ENCODE measurements at places on chromosomes 3 and 15.

GRCh38 chr3:191425322-191425734 lies 35.6 kb upstream of the PYDC2 start:
- DNase-seq: no peak

DNA sequence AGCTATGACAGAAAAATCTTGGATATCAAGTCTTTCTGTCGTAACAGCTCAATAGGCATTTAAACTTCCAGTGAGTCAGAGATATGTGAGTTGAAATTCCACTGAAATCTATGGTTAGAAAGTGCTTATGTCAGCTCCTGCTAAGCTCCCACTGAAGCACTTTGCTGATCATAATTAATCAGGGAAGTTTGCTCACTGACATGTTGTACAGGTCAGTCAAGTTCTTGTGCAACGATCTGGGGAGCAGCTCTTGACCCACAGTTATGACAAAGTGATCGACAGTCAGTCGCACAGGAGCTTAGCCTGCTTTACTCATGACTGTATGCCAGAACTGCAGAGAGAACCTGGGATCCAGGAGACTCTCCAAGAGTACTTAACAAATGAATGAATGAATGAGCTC lies 453.5 kb downstream of the SOX2 start:
- DNase-seq: no peak

DNA sequence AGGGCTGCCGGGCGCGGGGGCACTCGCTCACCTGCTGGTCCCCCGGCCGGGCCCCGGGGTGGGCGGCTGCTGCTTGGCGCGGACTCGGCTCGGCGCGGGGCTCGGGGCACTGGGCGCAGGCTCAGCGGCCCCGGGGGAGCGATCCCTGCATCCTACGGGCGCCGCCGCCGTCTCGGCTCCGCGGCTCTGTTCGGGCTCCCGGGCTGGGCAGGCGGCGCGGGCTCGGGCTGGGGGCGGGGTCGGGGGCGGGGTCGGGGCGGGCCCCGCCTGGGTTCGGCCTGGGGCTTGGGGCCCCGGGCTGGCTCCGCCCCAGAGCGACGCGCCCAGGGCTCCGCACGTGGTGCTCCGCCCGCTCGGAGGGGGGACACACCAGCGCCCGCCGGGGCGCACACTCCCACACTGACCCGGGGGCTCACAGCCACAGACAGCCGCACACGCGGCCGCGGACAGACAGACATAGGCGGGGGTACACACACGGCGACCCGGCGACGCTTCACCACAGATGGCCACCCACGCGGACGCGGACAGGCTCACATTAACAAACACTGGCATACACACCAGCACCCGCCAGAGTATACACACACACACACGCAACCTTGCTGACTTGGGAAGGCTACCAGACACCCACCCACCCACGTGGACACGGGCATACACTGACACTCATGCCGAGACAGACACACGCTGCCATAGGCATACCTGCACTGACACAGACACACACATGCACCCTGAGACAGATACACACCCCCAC lies at the start of gene SCN5A:
Gene SCN5A, minus strand, starts transcription at position 188 of the 748 bp plus-strand sequence. CDS start 16,380 bp downstream, outside the sequence.
- DNase-seq: peak; percentile 31

DNA sequence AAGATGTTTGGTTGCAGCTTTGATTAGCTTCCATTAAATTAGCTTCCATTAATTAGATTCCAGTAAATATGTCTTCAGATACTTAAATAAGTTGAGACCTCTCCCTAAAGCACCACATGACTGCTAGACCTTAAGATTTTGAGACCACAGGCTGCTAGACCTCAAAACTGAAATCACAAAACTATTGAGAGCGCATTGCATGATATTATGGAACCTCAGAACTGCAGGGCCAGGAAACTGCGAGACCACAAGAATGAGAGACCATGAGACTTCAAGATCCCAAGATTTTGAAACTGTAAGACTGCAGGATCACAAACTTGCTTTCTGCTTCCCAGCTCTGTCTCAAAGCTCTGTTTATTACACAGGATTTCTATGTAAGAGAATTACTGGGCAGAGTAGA lies 87.4 kb downstream of the TRIM42 start:
- DNase-seq: no peak

DNA sequence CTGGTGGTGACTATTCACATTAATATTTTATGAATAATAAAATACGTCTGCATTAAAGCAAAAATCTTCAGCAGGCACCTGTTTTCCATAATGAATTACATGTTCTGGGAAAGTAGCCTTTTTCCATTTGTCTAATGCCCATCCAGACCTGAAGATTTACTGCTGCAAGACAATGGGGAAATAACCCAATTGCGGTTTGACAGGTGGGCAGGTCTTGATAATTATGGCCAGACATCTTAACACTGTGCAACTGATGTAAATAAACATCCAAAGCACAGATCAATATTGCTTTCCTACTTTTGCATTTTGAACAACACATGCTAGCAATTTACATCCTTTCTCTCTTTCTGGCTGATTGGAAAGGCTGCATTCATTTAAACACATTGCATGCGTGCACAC lies 173.9 kb downstream of the MEIS2 start:
- DNase-seq: no peak

GRCh38 chr3:621714-622113 lies 425.2 kb downstream of the CHL1 start:
- DNase-seq: no peak

- DNase-seq: no peak
Observed at GRCh38 chr3:100254168-100254777, 6.5 kb upstream of the TBC1D23 start.

- no peak for DNase-seq
Observed at GRCh38 chr15:84899750-84900149, 15.3 kb downstream of the SLC28A1 start.

GRCh38 chr15:34893967-34894366 lies 75.6 kb downstream of the AQR start:
- DNase-seq: no peak

DNA sequence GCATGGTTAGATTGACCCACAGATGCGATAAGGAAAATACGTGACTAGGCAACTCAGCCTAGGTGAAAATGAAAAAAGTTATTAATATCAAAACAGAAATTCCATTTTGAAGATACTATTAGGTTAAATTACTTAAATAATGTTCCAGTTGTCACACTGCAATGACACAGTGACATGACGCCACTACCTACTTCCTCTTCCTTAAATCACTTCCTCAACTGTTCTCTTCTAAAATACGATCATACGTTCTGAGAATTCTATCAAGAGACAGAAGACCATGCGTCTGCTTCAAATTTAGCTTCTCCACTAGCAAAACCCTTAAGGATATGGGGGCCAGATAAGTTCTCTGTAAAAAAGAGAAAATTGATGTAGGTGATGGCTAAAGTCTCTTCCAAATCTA lies 18.2 kb downstream of the CMTM6 start:
- no peak for DNase-seq

DNA sequence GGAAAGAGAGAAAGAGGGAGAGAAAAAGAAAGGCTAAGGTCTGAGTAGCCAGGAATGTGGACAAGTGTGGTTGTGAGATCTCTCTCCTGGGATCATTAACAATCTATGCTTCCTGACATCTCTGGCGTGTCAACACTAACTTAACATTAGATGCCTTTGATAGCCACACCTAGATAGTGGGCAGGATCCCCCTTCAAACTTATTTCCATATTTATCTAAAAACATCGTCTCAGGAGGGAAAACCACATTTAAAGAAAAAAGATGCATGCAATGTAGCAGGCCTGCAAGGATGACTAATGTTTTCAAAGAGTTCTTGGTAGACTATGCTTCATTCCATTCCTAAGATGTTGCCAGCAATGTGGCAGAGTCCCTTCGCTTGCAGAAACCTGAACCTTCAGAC lies 80.9 kb downstream of the MLH1 start:
- DNase-seq: no peak

GRCh38 chr3:177754508-177754921 lies 557.2 kb upstream of the TBL1XR1 start:
- DNase-seq: no peak

- no peak for DNase-seq
Observed at GRCh38 chr15:40990789-40991188, 37.5 kb downstream of the CHAC1 start.

GRCh38 chr15:31495281-31495680 lies 168.6 kb downstream of the KLF13 start:
- no peak for DNase-seq

GRCh38 chr15:77550301-77551251 lies 82.1 kb downstream of the LINGO1 start:
- DNase-seq: no peak

DNA sequence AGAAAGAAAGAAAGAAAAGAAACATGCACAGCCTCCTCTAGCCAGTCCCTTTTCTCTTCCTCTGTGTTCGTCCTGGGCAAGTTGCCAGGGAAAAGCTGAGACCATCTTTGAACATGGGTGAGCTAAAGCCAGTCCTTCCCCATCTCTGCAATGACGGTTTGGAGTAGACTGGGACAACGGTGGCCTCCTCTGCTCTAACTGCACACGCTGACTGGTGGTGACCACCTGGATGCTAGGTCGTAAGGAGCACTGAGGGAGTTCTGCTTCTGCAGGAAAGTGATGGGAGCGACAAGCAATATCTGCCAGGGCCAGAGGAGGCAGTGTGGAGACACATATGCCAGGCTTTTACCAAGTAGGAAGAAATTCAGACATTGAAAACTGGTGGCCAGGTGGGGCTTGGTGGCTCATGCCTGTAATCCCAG lies 111.7 kb downstream of the NUP210 start:
- DNase-seq: no peak

DNA sequence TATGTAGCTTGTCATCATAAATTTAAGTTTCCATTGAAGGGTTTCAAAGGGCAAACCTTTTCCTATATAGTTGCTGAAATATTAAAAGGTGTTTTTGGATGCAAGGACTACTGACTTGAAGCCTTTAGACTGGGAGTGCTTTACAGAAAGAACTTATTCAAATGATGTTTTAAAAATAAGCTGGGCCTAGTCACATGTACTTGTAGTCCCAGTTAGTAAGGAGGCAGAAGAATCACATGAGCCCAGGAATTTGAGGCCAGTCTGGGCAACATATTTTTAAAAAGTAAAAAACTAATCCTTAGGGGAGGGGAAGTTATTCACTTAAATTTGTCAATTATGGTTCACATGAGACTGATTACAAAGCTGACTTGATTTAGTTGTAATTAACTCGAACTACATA lies 65.0 kb downstream of the SMARCC1 start:
- DNase-seq: no peak

- DNase-seq: no peak
Observed at GRCh38 chr3:188185717-188186251, 31.8 kb downstream of the LPP start.

DNA sequence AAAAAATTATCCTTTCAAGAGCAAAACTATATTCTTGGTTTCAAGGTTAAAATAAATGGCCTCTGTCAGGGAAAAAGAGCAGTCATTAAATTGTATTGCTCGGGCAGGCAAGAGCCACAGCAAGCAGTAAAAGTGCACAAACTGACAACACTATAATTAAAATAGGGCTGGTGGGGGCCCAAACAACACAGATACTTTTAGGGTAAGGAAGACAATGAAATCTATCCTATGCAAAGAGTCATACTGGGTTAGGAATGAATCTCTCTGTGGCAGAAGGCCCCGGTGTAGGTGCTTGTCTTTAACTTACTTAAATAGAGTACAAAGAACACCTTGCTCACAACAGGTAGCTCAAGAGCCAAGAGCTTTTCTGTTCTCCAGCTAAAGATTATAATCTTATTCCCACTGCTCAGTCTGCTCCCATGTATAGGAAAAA lies 94.7 kb downstream of the DLG1 start:
- no peak for DNase-seq

DNA sequence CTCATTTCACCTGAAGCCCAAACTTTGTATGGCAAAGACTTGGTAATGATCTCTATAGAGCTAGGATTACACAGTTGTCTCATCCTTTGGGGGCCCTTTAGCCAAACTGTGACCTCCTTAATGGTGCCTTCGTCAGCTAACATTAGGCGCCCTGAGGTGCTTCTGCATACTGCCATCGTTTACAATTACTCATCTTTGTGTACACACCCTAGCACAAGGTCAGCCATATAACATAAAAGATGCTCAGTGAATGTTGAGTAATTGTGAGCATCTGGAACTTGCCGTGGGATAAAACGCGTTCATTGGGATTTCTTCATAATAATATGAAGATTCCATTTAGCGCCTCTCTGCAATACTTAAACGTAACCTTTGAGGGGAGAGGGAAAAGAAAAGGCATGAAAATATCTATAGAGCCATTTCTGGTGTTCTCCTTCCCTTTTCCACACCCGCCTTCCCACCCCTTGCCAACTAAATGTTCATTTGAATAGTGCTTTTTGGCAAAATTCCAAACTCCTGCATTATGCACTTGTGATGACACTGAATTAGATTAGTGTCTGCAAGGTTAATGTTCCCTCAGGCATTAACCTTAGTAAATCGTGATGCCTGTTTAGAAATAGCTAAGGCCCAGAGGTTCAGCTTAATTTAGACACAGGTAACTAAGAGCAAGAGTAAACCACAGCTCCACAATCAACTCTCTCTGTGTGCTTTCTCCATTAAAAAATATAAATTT lies 990 bp upstream of the ZNF148 start:
- DNase-seq: no peak

DNA sequence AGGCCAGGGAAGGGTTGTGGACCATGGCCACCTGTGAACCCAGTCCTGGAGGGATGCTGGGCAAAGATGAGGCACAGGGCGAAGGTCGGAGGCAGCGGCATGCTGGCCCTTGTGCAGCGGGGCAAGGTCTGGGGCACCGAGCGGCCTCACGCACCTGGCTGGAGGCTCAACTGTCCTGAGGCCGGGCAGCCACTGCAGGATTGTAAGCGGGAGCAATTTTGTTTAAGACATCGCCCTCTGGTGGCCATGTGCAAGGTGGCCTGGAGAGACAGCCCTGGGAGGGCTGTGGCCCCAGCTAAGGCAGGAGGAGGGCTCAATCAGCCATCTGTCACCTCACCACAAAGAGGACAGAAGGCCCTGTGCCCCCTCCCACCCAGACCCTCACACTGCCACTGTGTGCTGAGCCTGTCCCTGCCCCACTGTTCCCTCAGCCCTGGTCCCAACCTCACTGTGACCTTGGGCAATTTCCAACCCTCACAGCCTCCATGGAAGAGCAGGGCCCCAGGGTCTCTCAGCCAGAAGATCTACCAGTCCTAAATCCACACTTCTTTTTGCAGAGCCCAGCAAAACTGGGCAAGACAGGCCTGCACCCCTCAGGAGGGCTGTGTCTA lies 46.2 kb downstream of the TPRA1 start:
- peak; percentile 35 for DNase-seq

GRCh38 chr15:38149315-38149714 lies 103.3 kb upstream of the SPRED1 start:
- no peak for DNase-seq

GRCh38 chr3:102069211-102069662 lies 219.9 kb downstream of the NFKBIZ start:
- DNase-seq: no peak

- no peak for DNase-seq
Observed at GRCh38 chr3:128281056-128281455, 127.8 kb downstream of the EEFSEC start.

DNA sequence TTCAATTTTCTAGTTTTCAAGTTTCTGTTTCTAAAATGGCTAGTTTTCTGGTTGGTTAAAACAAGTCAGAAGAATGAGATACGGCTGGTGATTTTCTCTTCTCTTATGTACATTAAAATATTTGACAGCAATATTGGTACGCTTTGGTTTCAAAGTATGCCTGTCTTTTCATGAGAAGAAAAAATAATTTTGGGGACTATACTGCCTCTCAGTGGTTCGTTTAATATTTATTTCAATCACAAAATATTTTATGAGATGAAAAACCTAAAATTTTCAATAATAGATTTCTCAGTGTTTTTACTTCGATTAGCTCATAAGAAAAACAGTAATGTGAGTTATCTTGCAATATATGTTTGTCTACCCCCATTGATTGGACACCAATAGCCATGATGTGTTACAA lies 72.8 kb upstream of the AADACL2 start:
- no peak for DNase-seq

GRCh38 chr3:32973982-32974381 lies 22.5 kb downstream of the CCR4 start:
- DNase-seq: no peak
